Dermis microvascular lymphatic vessel endothelial cell (primary cell): ENCODE measurements at places on chromosomes 7 and 10. TPM values are rescaled to one million over a fixed set of nuclear protein-coding genes. Genes with fewer than 3 reads are reported as not detected.
A peak's percentile ranks its signal among the peaks of the same experiment; 100 is the strongest.

GRCh38 chr10:132862485-132863420 lies 76.8 kb upstream of the NKX6-2 start:
- no peak for DNase-seq

DNA sequence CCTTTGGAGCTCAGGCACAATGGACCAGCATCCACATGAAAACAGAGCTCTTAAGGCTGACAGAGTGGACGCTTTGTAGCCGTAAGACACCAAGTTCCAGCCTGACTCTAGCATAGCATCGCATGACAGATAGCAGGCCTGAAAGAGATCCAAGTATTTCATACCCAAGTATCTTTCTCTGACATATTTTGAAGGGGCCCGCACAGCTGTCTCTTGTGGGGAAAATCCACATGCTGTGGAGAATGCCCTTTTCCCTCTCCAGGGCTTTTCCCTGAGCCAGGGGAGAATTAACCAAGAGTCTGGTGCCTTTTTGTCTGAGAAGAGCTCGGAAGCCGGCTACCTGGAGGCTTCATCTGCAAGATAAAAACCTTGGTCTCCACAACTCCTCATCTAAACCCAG lies 51.0 kb downstream of the CFAP46 start:
- no peak for DNase-seq

- peak; percentile 69 for DNase-seq
Measured at GRCh38 chr10:13808556-13809391, 222.0 kb downstream of the PRPF18 start.

DNA sequence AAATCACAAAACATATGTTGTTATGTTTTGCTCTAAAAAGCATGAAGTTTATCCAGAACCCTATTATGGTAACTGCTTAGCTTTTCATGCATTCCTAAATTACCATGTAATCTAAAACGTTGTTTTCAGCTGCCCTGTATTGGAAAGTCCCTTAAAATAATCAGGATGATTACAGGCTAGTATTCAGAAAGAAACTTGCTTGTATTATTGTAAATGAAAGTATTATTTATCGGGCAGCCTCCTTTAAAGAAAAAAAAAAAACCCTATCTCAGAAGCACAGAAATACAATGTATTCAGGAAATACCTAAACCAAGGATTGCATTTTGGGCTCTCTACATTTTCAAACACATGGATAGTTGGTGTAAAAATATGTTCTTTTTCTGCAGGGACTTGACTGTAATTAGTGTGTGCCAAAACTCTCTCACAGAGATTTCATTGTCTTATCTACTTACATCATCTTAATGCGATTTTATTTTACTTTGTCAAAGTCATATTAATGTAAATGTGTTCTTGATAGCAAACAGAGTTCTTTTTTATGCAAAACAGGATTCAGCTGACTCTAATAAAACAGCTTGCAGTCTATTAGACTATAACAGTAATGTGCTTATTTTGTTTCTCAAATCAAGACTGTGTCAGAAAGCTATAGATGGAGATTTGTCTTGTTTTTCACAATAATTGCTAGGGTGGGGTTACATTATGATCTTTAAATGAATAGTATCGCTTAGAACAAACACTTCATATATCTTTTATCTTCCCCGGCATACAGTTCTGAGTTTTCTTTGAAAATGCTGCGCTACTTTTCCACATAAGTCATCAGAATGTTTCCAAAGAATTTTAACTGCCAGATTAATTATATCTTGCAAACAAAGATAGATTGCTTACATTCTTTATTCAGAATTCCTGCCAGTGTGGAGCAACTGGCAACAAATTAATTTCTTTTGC lies 65.3 kb upstream of the ARID5B start:
- no peak for DNase-seq

- peak; percentile 78 for DNase-seq
Measured at GRCh38 chr10:68153473-68154210, 44.4 kb downstream of the MYPN start.

- peak; percentile 40 for DNase-seq
Measured at GRCh38 chr7:108030516-108030915, 27.6 kb upstream of the LAMB1 start.

GRCh38 chr7:81604075-81604807 lies 165.6 kb downstream of the HGF start:
- DNase-seq, result peak; percentile 94

DNA sequence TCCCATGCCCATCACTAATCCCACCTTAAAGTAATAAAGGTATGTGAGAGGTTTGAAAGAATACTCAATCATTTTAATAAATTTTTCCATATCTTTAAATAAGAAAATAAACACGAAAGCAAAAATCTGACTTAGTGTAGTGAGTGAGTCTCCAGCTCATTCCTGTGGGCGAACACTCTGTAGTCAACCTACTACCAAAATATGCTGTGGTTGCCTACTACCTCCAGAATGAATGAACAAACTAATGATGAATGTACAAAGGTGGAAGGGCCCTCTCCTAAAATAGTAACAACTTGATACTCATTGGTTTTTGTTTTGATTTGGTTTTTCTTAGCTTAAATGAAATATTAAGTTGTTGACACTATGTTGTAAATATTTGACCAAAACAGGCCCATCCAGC lies 195.5 kb upstream of the HPS1 start:
- DNase-seq, result no peak

DNA sequence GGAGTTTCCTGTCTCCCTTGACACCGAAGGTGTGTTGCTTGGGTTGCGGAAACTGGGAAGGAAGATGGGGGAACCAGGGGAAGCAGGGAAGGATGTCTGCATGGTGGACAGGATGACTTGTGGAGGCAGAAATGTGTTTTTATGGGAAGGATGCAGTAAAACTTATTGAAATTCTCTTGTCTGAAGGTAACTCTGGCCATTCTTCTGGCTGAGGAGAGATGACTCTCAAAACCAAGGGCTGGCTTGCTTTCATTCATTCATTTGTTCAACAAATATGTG lies 1.5 kb downstream of the UBTD1 start:
- peak; percentile 78 for DNase-seq

DNA sequence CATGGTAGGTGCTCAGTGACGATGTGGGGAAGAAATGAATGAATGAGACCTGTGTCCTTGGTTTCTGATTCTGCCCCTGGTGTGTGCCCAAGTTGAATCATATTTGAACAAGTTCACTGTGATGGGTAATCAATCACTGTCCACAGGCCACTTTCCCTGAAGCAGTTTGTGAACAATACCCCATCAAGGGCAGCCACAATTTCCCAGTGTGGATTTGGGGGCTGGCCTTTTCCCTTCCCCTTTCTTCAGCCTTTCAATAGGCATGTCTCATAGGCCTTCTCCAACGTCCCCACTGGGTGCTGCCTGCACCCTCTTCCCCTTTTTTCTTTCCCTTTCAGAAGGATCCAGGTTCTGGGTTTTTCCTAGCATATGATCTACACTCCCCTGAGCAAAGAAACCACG lies 64.7 kb downstream of the CREB5 start:
- no peak for DNase-seq

GRCh38 chr10:118694848-118695247 lies 59.9 kb downstream of the CACUL1 start:
- no peak for DNase-seq

Gene CYP2E1
- 0.13 TPM in 1 of 2 replicates, not detected in the other for total RNA-seq

Gene SLC16A9
- total RNA-seq, result 0.26 TPM in 1 of 2 replicates, not detected in the other
